Astrocyte of the cerebellum (primary cell): ENCODE measurements at places on chromosomes 4 and X.

DNA sequence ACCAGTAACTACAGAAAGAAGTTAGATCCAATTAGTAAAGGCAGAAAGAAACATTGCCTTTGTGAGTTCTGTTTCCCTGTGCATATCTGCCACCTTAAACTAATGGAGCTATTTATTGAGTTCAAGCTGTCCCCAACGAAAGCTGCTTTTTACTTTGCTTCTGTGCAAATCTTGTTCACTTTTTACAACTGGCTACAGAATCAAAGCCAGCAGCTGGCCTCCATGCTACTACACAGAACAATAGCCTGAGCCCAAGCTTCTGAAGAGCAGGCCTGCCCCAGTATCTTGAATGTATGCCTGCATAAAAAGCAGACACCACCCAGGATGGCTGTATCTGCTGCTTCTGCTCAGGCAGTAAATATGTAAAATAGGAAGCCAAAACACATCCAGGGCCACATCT, 28.1 kb downstream of the ANK2 start:
- DNase-seq = no peak

DNA sequence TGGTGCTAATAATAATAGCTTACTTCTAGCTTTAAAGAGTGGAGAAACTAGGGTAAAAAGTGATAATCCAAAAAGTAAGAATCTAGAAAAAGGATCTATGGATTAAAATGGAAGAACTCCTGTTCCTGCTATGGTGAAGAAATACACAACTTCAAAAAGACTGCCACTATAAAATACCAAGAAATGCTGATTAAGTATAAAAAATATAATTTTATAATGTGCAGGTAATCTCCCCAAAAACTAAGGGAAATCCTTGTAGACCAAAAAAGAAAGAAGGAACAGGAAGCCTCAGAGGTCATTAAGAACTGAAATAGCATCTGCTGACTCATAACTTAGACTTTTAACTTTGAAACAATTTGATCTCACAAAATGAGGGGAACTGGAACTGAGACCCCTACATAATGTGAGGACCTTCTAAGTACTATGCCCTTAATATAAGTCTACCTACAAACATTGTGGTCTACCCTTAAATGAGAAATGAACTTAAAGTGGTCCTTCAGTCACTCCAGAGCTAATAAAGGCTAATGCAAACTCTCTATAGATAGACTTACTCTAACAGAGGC, 50.6 kb upstream of the SRPX start:
- no peak for DNase-seq

GRCh38 chr4:53221832-53222480, 143.9 kb downstream of the SCFD2 start:
- no peak for DNase-seq

DNA sequence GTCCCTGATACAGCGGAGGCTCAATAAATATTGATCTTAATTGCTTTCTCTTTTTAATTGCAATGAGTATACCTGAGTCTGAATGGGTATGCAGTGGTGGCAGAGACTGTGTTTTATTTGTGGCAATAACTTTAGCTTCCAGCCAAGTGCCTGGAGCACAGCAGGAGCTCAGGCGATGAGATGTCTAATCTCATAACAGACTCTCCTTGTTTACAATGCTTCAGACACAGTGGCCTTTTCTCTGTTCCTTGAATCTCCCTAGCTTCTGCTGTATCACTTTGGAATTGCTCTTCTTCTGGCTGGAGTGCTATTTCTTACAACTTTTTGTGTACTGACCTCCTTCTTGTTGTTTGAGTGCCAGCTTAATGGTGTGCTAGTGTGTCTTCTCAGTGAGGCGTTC, 91.5 kb upstream of the UNC5C start:
- DNase-seq = no peak

- DNase-seq = no peak
Observed at GRCh38 chr4:156516698-156517097, 454.9 kb downstream of the PDGFC start.

DNA sequence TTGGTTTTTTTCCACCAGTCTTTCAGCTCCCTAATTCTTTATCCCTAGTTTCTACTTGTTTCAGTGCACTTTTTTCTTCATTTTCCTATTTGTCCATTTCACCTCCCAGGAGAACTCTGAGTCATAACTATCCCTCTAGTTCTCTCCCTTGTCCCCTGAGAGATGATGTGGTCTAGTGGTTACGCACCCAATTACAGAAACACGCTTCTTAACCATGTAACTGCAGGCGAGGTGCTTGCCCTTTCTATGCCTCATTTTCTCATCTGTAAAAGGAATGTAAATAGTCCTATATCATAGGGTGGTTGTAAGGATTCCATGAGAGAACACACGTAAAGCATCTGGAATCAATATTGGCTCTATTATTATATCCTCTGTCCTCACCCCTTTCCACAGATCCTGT, 8.8 kb upstream of the GRPR start:
- DNase-seq = peak; percentile 82

DNA sequence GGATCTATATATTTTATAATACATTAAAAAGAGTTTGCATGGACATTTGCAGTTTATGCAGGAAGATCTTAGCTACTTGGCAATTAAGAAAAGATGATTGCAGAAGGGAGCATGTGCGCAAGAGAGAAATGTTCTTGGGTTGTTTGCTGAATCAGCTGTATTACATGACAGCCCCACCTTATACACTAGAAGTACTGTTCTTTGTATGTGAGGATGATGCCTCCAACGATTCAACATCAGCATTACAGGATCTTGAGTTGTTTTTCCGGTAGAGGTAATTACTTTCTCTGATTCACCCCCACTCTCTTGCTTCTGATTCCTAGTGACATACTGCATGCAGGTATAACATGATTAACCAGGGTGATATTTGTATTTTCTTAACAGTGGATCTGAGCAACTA, 140.8 kb downstream of the PCDH7 start:
- DNase-seq = no peak

DNA sequence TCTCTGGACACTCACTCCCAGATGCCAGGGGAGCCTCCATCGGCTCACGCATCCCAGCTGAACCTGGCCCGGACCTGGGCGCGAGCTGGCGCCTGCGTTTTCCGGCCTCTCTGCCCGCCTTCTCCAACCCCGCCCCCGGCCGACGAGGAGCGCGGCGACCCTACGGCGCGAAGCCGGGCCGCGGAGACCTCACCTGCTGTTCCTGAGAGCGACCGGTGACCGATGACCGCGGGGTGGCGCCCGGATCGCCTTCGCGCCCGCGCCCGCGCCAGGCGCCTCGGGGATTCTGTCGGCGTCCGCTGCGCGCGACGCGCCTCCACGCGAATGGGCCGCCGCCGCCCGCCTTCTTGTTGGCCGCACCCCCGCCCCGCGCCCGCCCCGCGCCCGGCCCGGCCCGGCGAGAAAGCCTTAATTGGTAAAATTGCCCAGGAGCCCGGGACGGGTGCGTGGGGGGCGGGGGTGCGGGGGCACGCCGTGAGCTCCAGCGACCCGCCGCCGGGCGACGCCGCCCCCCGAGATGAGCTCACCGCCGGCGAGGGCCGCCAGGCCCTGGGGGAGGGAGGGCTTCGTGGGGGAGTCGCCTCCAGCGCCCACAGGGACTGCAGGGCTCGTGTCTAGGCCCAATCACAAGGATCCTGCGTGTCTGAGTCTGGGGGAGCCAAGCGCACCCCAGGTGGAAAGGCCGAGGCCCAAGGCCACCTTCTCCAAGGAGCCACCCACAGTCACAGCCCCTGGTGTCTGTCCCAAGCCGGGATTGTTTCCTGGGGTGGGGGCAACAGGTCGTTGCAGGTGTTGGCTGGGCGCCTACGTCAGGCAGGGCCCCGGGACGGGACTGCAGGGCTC, at the start of gene FLNA:
FLNA (minus strand) TSS at position 322 of the 843 bp plus-strand sequence. CDS start 3,389 bp downstream, outside the sequence.
- DNase-seq = no peak

GRCh38 chr4:6751611-6752485, 30.7 kb upstream of the KIAA0232 start:
- no peak for DNase-seq

DNA sequence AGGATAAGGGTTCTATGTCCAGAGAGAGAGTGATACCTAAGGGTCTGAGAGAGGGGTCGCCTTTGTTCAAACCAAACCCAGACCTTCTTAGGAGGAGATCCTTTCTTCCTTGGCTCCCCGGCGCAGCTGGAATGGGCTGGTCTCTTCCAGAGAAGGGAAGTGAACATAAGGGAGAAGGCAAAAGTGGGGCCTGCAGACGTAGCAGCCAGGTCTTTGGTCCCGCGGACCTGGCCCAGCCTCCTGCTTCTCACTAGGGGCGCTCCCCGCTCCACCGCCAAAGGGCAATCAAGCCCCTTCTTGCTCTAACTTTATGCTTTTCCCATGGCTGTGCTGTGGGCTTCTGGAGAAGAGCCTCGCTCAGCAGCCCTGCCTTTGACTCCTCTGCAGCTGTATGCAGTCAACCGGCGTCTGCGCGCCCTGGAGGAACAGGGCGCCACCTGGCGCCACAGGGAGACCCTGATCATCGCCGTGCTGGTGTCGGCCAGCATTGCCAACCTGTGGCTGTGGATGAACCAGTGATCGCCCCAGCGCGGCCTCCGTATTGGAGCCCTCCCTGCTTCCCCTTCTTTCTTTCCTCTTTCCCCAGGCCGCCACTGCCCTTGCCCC, 6.5 kb downstream of the FATE1 start:
- no peak for DNase-seq

GRCh38 chrX:121641560-121641959, 594.1 kb downstream of the GLUD2 start:
- DNase-seq = peak; percentile 38

DNA sequence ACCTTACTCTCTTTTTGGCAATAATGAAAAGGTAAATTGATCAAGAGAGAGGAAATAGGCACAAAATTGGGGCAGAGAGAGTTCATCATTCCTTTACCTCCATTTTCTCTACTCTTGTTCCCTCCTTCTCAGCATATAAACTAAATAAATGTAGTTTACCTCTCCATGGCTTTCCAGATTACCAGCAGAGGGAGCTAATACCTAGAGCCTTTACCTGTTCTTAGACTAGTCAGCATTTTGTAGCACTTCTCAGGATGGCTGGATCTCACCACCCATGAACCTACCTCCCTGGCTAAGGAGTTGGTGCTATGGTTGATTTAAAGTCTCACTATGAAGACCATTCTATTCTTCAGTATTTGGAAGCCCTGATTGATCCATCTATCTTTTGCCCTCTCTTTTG, 15.7 kb downstream of the OFD1 start:
- peak; percentile 41 for DNase-seq

GRCh38 chr4:163624727-163625126, 130.2 kb downstream of the TMA16 start:
- DNase-seq = no peak

DNA sequence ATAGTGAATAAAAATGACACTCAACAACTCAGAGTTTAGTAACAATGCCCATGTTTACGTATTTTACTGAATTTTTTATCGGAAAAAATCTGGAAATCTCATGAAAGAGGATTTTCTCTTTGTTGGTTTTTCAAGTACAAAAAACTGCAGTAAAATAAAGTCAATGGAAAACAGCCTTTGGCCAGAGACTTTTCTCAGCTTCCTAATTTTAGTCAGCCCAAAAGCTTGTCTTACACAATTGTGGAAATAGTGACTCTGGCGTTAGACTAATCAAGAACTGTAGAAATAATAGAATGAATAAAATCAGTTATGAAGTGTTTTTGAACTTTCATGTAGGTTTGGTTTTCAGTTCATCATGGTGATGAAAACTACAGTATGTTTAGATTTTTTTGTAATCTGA, 234.7 kb downstream of the DKK2 start:
- DNase-seq = no peak

DNA sequence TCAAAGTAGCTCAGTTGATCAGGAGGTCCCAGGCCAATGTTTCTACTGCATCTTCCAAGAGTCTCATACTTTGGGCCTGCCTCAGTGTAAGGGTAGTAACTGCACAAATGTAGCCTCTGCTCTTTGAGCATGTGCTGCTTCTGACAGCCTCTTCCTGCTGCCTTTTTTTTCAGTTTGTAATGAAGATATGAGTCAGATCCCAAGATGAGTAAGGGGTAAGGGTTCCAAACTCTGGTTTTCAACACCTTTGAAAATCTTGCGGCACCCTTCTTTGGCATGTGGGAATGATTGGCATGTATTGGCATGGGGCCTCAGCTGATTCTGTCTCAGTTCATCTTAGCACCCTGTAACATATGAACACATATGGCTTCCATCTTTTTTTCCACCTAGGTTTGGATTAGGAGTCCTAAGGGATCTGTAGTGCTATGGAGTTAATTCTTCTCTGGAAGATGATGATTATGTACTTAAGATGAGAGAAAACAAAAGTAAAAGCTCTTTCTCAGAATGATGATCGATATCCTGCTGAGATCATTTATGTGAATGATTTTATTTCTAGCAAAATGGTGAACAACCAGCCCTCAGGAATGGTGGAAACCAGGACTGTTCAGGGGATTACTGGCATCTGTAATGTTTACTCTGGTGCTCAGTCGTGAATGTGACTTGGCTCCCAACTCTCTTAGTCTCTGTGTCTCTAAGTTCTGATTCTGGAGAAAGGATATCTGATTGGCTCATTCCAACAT, 118.7 kb upstream of the PRPS2 start:
- no peak for DNase-seq

GRCh38 chr4:156771171-156771837, 200.3 kb downstream of the PDGFC start:
- peak; percentile 39 for DNase-seq

DNA sequence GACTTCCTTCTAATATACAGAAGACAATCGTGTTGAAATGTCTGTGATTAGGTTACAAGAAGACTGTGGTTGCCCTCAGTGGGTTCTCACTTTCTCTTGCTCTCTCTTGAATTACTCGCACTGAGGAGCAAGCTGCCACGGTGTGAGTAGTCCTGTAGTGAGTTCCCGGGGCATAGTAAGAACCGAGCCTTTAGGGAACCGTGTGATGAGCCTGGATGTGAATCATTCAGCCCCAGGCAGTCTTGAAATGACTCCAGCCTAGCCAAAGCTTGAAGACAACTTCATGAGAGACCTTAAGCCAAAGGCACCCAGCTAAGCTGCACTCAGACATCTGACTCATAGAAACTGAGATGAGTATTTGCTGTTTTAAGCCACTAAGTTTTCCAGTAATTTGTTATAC, 292.7 kb downstream of the SPOCK3 start:
- DNase-seq = peak; percentile 22

GRCh38 chrX:47568656-47569295, 7.8 kb downstream of the ARAF start:
- DNase-seq = no peak

- no peak for DNase-seq
Observed at GRCh38 chr4:61277785-61278760, 77.9 kb downstream of the ADGRL3 start.

DNA sequence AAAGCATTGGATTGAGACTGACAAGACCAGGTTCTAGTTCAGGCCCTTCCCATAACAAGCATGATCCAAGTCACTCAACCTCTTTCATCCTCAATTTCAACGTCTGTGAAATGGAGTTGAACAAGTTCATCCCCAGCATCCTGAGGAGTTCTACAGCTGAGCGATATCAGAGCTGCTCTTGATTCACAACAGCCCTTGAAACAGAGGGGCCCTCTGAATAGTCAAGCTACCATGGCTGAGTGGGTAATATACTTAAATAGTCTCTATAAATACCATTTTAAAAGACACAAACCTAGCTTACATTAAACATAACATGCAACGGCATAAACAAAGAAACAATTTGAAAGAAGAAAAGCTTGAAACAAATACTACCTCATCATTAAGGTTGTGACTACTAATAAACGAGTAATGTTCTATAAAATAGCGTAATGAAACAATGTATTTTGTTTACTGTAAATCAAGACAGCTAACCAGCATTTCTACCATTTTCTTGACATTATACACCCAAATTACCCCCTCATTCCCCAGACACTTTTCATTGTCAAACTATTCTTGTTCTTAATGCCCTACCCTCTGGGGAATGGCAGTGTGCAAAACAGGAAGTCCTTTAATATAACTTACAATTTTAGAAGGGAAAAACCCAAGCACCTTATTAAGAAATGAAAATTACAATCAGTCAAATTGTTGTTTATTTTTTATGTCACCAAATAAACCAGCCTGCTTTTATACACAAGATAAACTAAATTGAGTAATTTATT, 202.3 kb downstream of the PARM1 start:
- no peak for DNase-seq
